ENCODE measurements at places on chromosomes 6 and 20.

DNA sequence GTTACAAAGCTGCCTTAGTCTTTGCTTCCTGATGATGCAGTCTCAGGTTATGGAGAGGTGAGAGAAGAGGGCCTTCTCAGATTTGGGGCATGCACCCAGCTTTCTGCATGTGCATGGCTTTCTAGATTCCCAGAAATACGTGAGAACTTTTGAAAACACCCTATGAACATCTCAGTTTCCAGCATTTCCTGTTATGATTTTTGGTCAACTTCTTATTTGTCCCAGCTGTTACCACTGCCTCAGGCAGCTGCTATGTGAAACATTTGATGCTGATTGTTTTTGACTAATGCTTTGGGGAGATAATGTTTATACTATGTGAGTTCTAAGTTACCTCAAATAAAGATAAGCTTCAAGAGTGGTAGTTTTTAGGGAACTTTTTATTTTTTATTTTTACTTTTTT lies 9.5 kb upstream of the SNAP25 start:
- no peaks in the 10 kb centered on the region for H3K27me3 ChIP-seq
- no peaks in the 10 kb centered on the region for H3K36me3 ChIP-seq
- H3K4me3 ChIP-seq, result no peak overlapping the region
- no peak for DNase-seq

DNA sequence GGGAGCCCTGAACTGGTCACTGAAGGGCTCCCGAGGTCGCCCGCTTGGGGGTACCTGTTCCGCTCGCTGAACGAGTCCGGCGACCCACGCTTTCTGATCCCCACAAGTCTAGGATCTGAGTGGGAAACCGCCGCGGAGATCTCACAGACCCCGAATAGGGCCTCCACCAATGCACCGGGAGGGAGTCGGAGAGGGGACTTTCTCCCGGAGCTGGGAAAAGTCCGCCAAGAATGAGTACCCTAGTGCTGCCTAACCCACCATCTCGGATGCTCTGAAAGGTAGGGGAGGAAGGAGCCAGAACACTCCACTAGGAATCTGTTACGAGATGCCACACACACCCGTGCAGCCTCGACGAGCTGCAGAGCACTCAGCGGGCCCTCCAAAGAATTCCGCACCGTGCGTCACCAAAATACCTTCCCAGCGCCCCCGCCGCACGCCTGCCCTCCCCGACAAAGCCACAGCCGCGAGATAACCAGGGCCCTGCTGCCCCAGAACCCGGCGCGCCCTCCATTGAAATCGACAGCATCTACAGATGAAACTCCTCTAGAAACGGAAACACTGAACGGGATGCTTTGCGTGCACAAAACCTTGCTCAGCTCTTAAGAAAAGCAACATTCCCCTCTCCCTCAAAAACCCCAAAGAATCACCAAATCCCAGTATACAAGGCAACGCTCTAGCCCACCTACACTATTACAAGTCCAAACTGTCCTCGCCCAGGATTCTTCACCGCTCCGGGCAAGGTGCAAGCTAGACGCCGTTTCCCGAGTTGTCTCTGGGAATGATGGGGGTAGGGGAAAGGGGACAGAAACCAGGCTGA lies 686 bp downstream of the COL12A1 start:
- H3K27me3 ChIP-seq, result peaks cover 29% of the 10 kb centered on the region
- no peak overlapping the region for H3K27ac ChIP-seq
- peak overlapping the region; percentile 44 for H3K4me3 ChIP-seq
- H3K36me3 ChIP-seq, result no peaks in the 10 kb centered on the region
- DNase-seq, result peak; percentile 39

DNA sequence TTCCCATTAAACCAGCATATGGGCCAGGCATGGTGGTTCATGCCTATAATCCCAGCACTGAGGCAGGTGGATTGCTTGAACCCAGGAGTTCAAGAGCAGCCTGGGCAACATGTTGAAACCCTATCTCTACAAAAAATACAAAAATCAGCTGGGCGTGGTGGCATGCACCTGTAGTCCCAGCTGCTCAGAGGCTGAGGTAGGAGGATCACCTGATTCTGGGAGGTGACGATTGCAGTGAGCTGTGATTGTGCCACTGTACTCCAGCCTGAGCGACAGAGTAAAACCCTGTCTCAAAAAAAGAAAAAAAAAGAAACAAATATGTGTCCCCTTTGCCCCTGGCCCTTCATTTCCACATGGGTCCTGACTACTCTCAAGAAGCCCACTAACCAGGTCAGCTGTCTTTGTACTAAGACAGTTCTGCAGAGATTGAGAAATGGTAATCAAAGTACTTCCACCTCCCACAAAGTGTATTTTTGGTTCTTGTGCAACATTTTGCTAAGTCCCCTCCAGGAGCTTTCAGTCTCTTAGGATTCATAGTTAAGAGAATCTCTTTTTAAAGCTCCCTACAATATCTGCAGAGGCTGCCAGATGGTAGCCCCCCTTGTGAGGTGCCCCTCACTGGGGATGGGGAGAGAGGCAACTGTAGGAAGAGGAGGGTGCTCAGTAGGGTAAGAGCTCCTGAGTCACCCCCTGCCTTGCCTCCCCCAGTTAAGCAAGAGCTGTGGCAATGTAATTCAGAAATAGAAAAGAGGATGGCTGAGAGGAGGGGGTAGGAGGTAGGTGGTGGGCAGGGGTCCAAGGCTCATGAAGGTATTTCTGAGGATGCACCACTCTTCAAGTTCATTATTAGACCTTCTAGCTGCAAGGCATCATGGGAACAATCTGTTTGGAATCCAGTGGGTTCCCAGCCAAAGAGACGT lies 16.5 kb upstream of the WFDC2 start:
- H3K27ac ChIP-seq, result no peak overlapping the region
- no peaks in the 10 kb centered on the region for H3K27me3 ChIP-seq
- H3K4me3 ChIP-seq, result no peak overlapping the region
- DNase-seq, result no peak

- H3K4me1 ChIP-seq, result no peaks in the 10 kb centered on the region
- H3K27me3 ChIP-seq, result no peaks in the 10 kb centered on the region
- H3K4me3 ChIP-seq, result no peak overlapping the region
- H3K36me3 ChIP-seq, result no peaks in the 10 kb centered on the region
- no peak overlapping the region for H3K27ac ChIP-seq
Observed at GRCh38 chr6:128368213-128368944, 152.0 kb downstream of the PTPRK start.
